ENCODE measurements at places on chromosomes 2 and 18.

GRCh38 chr18:69935319-69936190, 12.1 kb downstream of the CD226 start:
- DNase-seq, result no peak

GRCh38 chr2:129015397-129016285, 697.0 kb upstream of the HS6ST1 start:
- no peak for DNase-seq

GRCh38 chr2:230942920-230943896, 18.2 kb upstream of the GPR55 start:
- no peak for DNase-seq

- peak; percentile 93 for DNase-seq
These were observed 230.6 kb upstream of the LRATD1 start for GRCh38 chr2:14401873-14402272.

DNA sequence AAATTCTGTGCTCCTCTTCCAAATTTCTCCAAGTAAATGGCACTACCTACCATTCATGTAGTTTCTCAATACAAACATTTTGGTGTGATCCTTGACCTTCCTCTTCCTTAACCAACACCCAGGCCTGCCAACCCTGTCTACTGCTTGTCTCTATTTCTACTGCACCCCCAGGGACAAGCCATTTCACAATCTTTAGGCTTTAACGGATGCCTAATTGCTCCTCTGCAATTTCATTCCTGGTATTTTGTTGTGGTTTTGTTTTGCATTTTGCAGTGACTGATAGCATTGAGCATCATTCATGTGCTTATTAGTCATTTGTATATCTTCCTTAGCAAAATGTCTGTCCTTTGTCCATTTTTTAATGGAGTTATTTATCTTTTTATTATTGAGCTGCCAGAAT, 10.0 kb downstream of the FAP start:
- DNase-seq, result no peak

DNA sequence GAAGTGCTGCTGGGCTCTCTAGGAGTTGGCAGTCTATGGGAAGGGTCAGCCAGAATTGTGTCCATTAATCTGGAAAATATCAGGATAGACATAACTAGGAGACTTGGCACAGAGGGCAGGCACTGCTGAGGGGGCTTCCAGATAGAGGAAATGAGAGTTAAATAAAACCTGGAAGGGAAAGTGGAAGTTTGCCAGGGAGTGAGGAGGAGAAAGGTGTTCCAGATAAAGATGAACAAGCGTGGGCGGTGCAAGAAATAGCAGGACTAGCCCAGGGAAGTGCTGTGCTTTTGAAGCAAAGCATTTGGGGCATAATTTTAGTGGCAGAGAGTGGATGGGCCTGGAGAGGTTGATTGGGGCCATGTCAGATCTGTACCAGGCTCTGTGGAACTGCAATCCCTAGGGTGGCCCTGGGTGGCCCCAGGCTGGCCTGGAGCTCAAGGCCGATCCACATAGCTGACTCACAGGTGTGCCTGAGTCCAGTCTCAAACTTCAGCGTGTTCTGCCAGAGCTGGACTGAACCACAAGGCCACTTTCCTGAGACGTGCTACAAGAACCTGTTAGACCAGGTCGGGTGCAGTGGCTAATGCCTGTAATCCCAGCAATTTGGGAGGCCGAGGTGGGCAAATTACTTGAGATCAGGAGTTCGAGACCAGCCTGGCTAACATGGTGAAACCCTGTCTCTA, 26.9 kb downstream of the GALM start:
- no peak for DNase-seq

DNA sequence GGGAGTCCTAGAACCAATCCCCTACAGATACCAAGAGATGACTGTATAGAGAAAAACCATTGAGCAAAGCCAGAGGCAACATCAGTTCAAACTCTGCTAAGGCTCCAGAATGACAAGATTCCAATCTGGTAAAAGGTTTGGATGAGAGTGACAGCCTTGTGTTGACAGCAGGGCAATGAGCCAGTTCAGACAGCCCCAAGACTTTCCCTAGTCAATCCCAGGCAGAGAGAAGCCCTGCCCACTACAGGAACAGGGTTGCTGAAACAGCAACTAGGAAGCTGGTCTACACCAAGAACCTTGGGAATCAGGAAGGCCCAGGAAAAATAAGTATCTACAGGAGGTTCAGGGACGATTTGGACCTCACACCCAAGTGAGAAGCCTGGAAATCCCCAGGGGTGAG, 3.3 kb downstream of the PSTPIP2 start:
- no peak for DNase-seq

DNA sequence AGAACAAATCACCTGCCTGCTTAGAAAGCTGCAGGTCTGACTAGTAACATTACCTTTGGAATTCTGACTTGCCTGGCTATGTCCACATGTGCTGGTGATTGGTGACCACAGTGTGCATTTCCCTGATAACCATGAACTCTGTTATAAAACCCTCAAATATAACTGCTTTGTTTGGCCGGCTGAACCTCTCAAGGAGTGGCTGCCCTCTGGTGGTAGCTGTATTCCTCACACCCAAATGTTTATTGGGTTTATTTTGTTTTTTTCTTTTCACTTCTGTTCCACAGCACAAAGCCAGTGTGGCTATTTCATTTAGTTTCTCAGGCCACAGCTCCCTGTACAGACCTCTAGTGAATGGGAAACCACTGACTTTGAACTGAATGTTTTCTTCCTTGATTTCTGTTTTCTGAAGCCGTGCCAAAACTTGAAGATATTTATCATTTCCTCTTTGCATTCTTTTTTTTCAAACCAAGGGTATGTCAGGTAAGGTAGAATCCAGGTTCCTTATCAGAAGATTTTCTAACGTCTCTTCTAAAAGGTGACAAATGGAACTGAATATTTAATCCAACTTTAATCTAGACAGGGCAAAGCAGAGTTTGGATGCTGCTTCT, 549.0 kb upstream of the VRK2 start:
- DNase-seq, result peak; percentile 18

DNA sequence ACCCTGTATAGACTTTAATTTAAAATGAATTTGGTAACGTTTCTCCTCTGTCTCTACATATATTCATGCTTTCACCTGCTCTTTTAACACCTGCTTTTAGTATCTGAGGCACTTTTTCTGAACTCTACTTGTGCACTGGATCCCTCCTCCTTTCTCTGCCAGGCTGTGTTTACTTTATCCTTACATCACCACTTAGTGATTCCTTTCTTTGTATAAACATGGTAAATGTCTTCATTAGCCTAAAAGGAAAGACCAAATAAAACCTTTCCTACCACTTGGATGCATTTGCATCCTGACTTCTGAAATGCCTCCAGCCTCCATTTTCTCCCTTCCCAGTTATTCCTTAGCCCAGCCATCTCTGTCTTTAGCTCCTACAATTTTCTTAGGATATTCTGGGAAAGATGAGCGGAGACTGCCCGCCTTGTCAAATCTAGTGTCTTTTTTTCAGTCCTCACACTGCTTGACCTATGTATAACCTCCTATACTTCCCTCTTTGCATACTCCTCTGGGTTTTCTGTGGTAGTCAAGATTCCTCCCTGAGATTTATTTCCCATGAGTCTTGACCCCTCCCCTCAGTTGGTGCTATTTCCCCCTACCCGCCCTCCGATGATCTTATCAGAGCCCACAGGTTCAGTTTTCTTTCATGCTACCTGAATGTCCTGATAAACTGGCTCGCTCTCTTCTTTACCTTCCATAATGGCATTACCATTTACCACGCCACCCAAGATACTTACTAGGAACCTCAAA, 44.8 kb downstream of the REL start:
- DNase-seq, result peak; percentile 65

DNA sequence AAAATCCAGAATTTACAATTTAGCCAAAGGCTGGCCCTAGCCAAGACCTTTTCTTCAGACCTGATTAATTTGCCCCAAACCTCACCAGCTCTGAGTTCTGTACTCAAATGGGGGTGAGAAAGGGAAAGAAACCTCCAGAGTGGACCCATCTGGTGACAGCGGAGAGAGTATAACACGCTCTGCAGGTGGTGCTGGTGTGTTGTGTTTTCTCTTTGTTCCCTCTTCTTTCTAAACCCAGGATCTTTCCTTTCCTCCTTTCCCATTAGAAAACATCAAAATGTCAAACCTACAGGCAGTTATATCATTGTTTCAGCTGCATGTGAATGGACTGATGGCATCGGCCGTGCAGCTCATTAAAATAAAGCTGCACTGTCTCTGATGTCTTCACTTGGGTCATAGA, 253.2 kb upstream of the SP5 start:
- DNase-seq, result no peak

DNA sequence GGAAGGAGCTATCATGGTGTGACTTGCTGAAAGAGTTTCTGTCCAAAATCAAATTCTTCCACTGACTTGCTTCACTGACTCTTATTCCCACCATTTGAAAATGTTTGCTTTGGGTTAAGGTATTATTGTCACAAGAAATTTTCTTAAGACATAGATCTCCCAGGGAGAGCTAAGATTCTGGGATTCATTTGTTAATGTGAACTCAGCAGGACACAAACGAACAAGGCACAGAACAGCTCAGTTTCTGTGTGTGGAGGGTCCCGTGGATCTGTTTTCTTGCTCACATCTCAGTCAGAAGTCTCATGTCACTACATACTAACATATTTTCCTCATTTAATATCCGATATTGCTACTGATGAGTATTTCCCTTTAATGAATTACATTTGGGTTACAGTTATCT, 8.2 kb upstream of the HNRNPA3 start:
- DNase-seq, result no peak

GRCh38 chr18:26133652-26134051, at the start of gene PSMA8:
Gene PSMA8, plus strand, starts transcription at chr18:26133869. Its CDS starts 97 bp downstream, at chr18:26133966.
- no peak for DNase-seq

DNA sequence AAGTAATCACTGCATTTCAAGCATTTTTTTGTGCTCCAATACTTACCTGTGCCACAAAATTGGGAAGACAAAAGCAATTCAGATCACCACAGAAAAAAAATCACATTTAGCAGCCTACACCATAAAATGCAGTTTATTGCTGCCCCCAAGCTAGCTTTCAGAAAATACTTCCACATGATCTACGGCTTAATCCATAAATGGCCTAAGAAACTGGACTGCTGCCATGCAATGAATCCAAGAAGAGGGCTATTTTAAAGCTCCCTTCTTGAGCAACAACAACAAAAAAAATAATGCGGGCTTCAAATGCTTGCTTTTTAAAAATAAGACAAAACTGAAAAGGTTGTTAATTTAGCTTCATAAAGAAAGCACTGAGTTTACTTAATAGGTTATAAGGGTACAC, 272.3 kb downstream of the RAD51AP2 start:
- DNase-seq, result no peak

DNA sequence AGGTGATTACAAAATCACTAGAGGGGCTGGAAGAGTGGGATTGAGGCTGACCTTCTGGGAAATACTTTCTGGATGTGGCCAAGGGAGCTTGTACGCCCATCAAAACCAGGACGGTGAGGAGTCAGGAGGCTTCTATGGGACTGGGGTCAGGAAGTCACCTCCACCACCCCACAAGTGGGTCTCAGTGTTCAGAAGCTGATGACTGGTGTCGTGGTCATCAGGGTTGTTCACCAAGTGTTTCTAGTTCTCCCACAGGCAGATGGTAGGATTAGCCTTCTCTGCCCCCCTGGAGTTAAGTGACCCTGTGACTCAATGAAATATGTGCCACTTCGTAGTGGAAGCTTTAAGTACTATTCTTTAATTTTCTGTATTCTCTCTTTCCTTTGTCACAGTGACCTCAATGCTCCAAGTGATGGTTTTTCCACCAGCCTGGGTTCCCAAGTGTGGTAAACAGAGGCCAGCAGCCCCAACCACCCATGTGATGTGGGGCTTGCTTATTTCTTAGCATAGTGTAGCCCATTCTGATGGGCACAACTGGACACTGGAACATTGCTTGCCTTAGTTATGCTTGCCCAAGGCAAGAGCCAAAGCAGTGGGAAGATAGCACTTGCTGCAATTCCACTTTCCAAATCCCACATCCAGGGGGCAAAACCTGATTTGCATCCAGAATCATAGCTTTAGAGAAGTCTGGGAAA, 258.8 kb downstream of the CYP26B1 start:
- no peak for DNase-seq

GRCh38 chr2:120973196-120973595, 237.5 kb downstream of the GLI2 start:
- DNase-seq, result no peak

- no peak for DNase-seq
These were observed 68.3 kb downstream of the BABAM2 start for GRCh38 chr2:27958711-27959378.

GRCh38 chr2:100211521-100211920, 69.1 kb upstream of the AFF3 start:
- DNase-seq, result no peak

- no peak for DNase-seq
These were observed 45.0 kb upstream of the CREB1 start for GRCh38 chr2:207484444-207485391.

- no peak for DNase-seq
These were observed 58.4 kb upstream of the UNC80 start for GRCh38 chr2:209713219-209713618.

GRCh38 chr2:171592036-171592555, 69.8 kb downstream of the CYBRD1 start:
- no peak for DNase-seq

GRCh38 chr2:36374585-36374984, 19.0 kb downstream of the CRIM1 start:
- no peak for DNase-seq

- DNase-seq, result no peak
These were observed 19.4 kb downstream of the ELAC1 start for GRCh38 chr18:50987261-50987660.

- no peak for DNase-seq
These were observed 39.0 kb downstream of the OXER1 start for GRCh38 chr2:42724886-42725285.

DNA sequence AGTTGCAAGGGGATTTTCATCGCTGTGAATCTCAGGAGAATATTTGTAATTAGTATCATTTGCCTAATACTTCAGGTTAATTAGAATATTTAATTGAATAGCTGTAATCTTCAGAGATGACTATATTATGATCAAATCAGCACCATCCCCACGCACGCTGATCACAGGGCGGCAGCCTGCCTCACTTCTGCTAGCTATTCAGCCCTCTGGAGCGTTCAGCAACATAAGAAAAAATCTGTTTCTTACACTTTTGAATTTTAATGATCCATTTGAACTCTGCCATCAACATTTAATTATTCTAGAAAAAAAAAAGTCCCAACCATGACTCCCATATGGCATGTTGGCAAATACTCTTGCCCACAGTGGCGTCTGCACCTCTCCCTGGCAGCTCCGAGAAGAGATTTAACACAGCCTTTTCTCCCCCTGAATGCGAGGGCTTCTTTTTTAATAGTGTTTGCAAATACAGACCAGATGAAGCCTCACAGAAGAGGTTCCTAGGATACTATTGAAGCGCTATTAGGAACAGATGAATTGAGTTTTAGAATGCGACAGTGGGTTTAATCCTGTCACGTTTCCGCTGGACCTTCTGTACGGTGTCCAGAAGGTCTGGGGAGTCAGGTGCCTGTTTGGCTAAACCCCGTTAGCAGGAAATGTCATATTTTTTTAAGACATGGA, 731.9 kb upstream of the SALL3 start:
- no peak for DNase-seq

GRCh38 chr2:114089636-114090319, 199.9 kb downstream of the ACTR3 start:
- DNase-seq, result no peak

GRCh38 chr2:229301237-229301636, 30.1 kb upstream of the PID1 start:
- no peak for DNase-seq

- DNase-seq, result no peak
These were observed 323.6 kb upstream of the HS6ST1 start for GRCh38 chr2:128642316-128642715.

- DNase-seq, result no peak
These were observed 17.4 kb upstream of the SMARCAL1 start for GRCh38 chr2:216394881-216395280.
